ENCODE measurements at places on chromosomes 5 and 9. TPM values are rescaled to one million over a fixed set of nuclear protein-coding genes. Genes with fewer than 3 reads are reported as not detected.

Gene TLE1
- total RNA-seq: 39.3 TPM

Gene GNE
- total RNA-seq: 32.4 TPM

GRCh38 chr5:162497455-162497854 lies 429.9 kb downstream of the GABRG2 start:
- DNase-seq: no peak

GRCh38 chr9:117649126-117649525 lies 55.1 kb upstream of the TLR4 start:
- DNase-seq: no peak

GRCh38 chr5:132458226-132458560 lies 32.4 kb downstream of the IRF1 start:
- peak; percentile 42 for DNase-seq
